ENCODE measurements at places on chromosomes 11 and 22.

DNA sequence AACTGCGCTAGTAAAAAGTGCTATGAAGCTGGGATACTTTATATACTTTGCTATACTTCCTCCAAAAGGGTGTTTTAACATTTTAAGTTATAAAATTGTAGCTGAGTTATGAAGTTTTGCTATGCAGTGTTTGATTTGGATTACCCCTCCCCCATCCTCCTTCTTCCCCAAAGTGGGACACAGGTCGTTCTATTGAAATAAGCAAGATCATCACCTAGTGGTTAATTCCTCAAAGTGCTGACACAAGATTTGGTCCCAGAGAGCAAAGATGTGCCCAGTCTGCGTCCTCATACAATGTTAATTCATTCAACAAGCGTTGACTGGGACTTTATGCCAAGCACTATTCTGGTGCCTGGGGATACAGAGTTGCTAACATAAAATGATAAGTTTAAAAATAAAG lies 78.5 kb downstream of the SPON1 start:
- no peak for DNase-seq

DNA sequence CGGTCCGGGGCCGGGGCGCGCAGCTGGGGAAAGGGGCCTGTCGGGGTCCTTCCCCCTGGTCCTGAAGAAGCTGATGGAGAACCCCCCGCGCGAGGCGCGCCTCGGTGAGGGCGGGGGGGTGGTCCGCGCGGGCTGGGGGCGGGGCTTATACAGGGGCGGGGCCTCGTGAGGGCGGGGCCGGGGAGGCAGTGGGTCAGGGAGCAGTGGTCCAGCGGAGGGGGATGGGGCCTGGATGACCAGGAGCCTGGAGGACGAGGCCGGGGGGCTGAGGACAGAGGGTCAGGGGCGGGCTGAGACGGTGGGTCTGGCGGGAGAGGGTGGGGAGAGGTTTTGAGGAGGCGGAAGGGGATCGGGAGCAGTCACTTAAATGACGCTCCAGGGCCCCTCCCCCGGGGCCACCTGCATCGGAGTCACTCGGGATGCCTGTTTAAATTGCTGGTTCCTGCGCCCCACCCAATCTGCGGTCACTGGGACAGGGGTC lies 396 bp downstream of the TEF start:
- DNase-seq, result peak; percentile 39

- no peak for DNase-seq
These were observed 57.1 kb downstream of the FAM181B start for GRCh38 chr11:82676483-82677094.

DNA sequence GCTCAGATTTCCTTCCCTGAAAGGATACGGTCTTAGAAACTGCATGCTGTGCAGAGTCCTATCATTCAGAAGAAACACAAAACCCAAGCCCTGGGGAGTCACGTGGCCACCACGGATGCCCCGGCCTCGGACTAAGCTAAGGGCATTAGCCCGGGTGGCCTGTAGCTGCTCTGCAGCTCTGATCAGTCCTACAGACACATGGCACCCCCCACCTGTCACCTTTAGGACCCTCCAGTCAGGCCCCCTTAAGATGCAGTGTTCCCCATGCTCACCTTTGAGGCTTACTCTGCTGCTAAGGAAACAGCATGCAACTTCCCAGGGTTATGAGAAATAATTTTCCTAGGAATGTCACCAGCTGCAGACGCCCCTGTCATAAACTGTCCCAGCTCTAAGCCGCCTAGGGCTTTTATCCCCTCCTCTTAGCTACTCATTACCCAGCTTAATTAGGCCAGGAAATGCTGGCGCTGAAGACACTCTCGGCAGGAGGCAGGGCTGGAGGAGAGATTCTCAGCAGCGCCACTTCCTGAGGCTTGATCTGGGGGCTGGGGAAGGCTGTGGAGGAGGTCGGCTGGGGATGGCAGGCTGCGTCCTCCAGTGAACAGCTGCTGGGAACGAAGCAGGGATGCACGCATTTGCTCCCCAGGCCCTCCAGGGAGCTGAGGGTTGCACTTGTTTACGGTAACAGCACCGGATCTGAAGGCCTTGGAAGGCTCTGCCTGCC lies 47.2 kb upstream of the ADA2 start:
- no peak for DNase-seq

DNA sequence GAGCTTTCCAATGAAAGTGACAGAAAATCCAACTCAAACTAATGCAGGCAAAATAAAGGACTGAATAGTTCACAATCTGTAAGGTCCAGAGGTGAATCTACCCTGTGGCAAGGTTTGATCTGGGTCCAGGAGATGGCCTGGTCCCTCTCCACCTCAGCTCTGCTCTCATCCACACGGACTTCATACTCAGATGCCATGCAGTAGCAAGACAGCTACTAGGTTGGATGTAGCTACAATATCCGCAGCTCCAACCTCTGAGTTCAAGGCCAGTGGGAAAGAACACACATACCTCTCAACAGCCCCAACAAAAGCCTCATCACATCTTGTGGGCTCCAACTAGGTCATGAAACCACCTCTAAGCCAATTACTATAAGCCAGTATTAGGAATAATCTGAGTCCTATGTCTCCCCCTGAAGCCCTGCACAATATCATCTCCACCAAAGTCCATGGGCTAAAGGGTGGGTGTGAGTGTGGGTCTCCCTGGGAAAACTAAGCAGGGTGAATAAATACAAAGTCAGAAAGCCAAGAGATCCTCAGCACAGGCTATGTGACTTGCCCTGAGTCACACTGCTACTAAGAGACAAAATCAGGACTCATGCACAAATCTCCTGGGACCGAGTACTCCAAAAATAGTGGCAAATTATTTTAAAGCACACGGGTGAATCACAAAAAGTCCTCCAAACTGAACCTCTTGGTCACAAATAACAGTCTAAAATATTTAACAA lies 78.8 kb downstream of the LARGE1 start:
- no peak for DNase-seq

DNA sequence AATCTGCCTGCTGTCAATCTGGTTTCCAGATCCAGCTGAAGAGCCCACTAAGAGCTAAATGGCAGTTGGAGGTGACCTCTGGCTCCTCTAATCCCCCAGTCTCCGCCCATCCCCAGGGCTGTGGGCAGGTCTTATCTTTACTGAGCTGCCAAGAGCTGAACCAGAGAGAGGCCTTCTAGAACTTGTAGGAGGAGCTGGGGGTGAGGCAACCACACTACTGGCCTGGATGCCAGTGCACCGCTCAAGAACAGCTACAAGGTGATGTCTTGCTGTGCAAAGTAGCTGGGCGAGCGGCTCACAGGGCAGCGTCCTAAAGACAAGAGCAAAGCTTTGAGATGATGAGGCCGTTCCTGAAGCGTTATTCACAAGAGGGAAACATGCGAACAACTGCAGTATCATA lies 374.6 kb downstream of the CTTN start:
- DNase-seq, result no peak

- peak; percentile 51 for DNase-seq
These were observed 10.4 kb upstream of the SUN2 start for GRCh38 chr22:38766076-38766777.

GRCh38 chr22:23833017-23833751 lies 5.6 kb downstream of the DERL3 start:
- no peak for DNase-seq

DNA sequence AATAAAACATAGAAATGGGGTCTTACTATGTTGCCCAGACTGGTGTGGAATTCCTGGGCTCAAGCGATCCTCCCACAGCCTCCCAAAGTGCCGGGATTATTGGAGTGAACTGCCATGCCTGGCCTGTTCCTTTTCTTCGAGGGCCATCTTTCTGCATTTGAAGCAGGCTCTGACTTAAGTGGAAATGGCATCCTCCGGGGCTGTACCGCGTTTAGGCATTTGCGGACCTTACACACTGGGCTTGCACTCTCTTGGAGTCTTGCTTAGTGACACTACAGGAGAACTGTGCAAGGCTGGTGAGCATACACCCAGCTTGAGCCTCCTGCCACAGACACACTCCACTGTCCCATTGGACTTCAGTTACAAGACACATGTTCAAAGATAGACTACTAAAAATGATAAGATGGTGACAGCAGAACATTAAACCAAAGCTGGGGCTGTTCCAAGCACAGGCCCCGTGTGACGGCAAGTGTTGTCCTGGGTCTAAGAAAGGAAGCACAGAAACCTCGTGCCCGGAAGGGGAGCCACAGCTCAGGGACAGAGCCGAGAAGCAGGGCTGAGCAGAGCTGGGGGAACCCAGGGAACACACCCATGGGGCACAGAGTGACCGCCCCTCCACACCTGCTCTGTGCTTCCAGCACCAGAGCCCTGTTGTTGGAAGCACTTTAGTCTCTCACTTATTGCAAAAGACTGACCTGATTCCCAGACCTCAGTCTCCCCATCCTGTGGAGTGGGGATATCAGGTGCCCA lies 59.0 kb upstream of the SHANK2 start:
- no peak for DNase-seq

- peak; percentile 65 for DNase-seq
These were observed 15.8 kb upstream of the TCF20 start for GRCh38 chr22:42286205-42286604.

DNA sequence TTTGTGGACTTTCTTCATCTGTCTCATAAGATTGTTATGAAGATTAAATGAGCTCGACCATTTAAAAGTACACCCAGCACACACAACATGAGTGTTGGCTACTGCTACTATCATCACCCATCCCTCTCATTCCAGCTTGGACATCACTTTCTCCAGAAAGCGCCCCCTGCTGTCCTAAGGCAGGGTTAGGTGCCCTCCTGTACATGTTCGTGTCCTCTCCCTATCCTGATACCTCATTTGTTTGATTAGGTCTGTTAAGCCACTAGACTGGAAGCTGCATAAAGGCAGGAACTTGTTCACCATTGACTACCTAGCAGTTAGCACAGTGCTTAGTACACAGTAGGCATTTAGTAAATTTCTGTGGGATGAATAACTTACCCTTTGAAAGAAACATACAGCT lies 85.5 kb downstream of the ENTHD1 start:
- peak; percentile 28 for DNase-seq

DNA sequence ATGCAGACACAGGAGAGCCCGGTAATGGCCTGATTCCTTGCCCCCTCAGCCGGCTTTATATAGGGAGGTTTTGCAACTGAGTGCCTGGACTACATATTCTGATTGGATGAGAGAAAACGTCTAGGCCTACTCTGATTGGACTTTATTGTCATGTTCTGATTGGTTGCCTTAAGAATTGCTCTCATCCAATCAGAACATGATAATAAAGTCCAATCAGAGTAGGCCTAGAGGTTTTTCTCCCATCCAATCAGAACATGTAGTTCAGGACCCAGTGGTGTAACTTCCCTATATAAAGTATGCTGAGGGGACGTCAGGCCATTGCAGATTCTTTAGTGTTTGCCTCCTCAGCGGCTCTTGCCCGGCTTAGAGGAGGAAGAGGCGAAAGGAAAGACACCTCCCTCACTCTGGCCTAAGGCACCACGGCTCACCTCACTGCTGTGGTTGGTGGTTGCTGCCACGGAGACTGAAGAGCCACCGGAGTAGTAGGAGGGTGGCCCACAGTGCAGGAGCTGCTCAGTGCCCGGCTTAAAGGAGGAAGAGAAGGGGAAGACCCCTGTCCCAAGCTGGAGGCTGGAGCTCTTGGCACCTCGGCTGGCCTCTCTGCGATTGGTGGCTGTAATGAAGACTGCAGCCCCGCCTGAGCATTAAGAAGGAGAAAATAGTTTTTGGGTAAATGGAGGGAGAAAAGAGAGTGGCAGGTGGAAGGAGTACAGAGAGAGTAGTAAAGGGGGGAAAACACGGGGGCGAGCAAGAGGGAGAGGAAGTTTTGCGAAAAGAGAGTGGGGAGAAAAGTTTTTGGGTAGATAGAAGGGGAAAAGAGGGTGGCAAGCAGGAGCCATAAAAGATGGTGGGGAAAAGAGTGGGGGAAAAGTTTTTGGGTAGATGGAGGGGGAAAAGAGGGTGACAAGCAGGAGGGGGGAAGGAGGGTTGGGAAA lies 116.7 kb upstream of the SERPIND1 start:
- no peak for DNase-seq

- DNase-seq, result peak; percentile 25
These were observed at the start of gene TSPAN18 for GRCh38 chr11:44726283-44727113. Gene TSPAN18, plus strand, starts transcription at chr11:44726962. Its CDS starts 179,455 bp downstream, at chr11:44906417.

- DNase-seq, result no peak
These were observed 229.6 kb downstream of the DYNC2H1 start for GRCh38 chr11:103338621-103339484.

- no peak for DNase-seq
These were observed 8.8 kb downstream of the ZBTB16 start for GRCh38 chr11:114068327-114068726.

- DNase-seq, result no peak
These were observed 41.1 kb downstream of the TNRC6B start for GRCh38 chr22:40218723-40219294.

DNA sequence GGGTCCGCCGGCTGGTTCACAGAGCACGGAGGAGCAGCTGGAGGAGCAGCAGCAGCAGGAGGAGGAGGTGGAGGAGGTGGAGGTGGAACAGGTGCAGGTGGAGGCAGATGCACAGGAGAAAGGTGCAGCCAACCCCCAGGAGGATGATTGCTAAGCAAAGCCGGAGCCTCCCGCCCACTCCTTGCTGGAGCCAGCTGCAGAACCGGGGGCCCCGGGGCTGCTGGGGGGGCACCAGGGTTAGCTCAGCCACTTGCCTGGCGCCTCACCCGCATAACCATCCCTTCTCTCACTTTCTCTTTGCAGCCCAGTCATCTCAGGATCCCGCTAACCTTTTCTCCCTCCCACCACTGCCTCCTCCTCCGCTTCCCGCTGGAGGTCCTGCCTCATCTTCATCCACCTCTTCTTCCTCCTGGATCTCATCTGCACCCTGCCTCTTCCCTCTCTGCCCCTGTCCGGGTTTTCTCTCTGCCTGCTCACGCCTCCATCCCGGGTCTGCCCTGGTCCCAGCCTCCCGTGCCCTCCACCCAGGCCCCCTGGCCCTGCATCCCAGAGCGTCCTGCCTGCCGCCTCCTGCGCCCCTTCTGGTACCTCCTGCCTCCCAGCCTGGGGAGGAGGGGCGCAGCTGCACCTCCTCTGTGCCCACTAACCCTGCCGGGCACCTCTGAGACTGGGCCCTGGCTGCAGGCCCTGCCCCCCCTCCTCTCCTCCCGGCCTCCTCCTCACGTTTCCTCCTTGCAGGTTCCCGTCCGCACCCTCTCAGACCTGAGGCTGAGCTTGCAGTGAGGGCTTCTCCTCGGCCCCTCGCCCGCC lies 9.5 kb downstream of the KCTD17 start:
- no peak for DNase-seq

- no peak for DNase-seq
These were observed 55.6 kb downstream of the APOL3 start for GRCh38 chr22:36104988-36105387.

GRCh38 chr11:373716-374551 lies 4.6 kb downstream of the B4GALNT4 start:
- no peak for DNase-seq

DNA sequence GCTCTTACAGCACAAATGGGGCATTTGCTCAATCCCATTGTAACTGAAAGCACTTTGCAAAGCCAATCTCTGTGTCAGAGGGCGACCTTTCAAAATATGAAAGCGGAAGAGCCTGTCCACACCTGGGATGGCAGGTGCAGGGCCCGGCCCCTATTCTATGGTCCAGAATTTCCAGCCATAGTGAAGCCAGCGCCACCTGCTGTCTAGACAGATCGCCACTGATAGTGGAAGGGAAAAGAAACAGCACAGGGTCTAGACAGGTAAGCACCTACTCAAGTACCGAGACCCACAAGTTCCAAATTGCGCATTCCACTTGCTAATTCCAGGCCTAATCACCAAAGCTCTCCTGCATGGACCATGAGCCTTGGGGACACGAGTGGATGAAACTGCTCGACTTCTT lies 141.4 kb downstream of the NTM start:
- DNase-seq, result no peak

Measured in CD4-positive, alpha-beta T cell treated with Interleukin-2 at 100 ng/mL for 4 hours (primary cell).